SW 1271 (cell line): ENCODE measurements at places on chromosomes 11 and 22.

DNA sequence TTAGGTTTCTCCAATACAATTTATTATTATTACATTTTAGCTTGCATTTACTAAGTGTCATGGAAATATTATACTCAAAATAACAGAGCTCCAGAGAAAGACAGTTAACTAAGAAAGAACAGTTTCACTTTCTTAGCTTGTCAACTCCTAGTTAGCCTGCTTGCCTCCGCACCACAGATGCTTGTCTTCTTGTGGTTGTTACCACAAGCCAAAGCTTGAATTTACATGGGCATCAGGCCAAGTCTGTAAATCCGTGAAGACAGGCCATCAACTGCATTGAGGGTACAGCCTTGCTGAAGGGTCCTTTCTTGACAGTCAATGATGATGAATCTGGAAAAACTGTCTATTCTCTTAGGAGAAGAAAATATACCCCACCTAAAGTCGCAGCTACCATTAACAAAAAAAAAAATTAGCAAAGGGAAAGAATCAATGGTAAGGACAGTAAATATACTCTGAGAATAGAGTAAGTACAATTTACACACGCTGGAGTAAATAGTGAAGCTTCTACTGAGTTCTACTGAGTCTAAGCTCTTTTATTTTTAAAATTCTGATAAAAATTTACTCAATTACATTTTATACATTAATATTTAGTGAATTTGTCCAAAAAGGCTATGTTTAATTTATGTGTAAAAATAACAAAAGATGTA, 15.6 kb upstream of the DENND5A start:
- no peak for DNase-seq

DNA sequence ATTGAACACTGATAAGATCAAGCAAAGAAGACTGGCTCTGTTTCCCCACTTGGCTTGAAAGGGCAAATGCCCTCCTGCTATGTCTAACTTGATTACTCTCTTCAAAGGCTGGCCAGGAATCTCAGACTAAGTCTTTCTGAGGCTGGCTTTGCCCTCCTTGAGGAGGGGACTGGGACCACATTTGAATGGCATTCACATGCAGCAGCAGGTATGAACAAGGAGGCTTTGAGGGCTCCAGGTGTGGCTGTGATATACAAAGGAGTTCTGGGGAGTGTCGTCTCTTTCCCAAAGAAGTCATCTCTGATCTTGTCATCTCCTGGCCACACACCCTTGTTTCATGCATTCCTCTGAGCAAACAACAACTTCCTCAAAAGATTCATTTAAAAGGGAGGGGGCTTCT, 130.8 kb downstream of the ARL14EP start:
- DNase-seq, result no peak

DNA sequence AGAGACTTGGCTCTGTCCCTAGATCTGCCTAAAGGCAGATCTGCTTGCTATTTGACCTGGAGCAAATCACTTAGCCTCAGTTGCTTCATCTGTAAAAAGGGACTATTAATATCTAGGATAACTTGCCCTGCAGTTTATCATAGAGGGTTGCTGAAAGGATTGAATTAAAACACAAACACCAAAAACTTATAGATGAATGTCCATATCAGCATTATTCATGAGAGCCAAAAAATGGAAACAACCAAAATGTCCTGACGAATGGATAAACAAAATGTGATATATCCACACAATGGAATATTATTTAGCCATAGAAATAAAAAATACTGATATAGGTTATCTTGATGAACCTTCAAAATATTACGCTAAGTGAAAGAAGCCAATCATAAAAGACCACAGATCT, 67.2 kb downstream of the USP35 start:
- no peak for DNase-seq

DNA sequence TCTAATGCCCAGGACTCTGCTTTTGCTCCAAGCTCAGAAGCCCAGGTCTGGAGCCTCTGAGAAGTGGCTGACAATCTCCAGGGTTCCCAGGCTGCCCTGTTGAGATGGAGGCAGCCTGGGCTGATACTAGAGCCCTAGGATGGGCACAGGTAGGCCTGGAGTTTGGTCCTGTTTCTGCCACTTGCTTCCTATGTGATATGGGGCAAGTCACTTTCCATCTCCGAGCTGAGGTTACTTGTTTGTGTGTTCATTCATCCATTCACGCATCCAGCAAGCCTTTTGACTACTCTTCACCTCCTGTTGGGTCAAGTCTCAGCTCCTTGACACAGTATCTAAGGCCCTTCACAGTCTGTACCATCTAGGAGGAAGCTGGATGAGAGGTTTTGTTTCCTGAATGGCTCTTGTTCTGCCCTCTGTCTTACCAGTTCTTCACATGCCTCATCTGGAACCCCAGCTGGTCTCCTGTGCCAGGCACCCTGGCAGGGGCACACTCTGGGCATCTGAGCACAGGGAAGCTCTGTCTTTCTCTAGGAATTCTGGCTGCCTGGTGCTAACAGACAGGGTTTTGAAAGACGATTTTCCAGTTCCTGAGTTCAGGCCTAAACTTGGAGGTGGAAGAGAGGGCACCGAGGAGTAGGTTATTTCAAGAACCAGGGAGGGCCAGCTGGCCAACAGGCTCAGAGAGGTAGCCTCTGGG, 53.2 kb upstream of the AMPD3 start:
- no peak for DNase-seq

DNA sequence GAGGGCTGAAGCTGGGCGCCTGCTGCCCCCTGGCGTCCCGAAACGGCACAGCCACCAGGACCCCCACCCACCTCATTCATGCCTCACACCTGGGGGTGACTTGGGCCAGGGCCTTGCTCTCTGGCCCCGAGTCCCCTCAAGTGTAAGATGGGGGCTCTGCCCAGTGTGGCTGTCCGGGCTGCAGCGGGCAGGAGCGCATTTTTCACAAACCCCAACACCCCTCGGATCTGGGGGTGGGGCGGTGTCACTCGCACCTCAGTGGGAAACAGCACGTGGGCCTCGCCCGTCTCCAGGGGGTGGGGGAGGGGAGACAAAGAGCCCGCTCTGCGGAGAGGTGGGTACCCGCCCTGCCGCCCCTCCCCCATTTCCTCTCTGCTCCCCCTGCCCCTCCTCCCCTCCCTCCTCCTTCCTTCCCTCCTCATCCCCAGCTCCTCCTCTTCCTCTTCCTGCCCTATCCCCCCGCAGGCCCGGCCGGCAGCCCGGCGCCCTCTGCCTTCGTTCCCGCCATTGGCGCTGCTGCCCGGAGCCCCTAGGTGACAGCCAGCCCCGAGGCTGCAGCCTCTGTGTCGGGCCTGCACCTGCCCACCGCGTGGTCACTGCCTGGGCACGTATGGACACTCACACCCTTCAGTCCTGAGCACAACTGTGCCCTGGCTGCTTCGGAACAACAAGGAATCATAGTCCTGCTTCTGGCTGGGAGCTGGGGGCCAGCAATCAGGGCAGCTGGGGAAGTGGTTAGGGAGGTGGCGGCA, 6.8 kb upstream of the CDKN1C start:
- peak; percentile 54 for DNase-seq

DNA sequence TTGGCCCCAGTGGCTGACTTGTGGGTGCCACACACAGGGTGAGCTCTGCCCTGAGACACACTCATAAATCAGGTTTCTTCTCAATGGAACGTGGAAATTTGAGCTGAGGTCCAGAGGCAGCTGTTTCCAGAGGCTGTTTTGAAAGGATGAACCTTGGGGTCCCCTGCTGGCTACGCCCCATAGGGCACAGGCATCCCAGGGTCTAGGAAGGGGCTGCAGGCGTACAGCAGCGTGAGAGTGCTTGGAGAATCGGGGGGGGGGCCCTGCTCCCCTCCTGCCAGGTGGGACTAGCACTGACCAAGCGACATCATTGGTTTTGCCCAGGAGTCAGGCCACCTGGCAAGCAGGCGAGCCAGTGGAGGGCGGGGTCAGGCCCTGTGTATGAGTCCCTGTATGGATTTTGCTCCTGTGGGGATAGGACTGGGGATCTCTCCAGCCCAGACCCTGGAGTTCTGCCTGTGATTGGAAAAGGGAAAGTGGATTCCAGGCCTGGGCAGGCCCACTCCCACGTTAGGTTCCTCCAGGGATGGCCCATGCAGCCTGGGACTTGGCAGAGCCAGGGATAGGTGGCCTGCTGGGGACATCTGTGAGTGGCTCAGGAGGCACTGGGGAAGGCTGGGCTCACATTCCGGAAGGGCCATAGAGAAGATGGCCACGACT, 61.0 kb downstream of the FBXO7 start:
- DNase-seq, result no peak

DNA sequence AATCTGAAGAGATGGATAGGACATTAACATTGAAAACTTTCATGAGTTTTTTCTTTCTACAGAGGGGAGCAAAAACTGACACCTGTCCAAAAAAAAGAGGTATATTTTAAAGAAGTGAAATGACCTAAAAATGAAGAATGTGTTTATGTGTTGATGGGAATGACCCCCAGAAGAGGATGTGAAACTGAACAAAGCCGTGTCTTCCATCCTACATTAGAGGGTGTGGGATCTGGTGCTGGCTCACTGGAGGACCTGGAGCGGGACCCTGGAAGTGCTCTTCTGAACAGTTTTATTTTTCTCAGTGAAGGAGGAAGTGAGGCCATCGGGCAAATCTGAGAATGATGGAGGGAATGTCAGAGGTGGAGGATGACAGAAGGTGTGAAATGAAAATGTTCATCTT, 470.1 kb downstream of the NTM start:
- no peak for DNase-seq

DNA sequence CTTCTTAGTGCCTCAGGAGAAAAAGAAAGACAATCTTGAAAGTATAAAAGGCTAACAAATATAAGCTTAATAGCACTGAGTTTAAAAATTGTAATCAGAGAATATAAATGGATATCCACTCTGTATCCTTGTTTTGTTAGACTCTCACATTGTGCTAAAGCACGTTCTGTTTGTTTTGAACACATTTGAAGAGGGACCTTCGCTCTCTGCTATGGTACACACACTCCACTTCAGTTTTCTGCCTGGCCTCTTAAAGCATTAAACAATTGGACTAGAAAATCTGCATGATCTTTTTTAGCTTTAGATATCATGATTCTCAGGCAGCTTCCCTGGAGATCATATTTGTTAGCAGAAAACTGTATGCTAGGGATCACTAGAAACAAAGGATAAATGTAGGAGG, 40.3 kb upstream of the PGR start:
- no peak for DNase-seq

- no peak for DNase-seq
Measured at GRCh38 chr11:26618441-26618840, 46.4 kb upstream of the MUC15 start.

DNA sequence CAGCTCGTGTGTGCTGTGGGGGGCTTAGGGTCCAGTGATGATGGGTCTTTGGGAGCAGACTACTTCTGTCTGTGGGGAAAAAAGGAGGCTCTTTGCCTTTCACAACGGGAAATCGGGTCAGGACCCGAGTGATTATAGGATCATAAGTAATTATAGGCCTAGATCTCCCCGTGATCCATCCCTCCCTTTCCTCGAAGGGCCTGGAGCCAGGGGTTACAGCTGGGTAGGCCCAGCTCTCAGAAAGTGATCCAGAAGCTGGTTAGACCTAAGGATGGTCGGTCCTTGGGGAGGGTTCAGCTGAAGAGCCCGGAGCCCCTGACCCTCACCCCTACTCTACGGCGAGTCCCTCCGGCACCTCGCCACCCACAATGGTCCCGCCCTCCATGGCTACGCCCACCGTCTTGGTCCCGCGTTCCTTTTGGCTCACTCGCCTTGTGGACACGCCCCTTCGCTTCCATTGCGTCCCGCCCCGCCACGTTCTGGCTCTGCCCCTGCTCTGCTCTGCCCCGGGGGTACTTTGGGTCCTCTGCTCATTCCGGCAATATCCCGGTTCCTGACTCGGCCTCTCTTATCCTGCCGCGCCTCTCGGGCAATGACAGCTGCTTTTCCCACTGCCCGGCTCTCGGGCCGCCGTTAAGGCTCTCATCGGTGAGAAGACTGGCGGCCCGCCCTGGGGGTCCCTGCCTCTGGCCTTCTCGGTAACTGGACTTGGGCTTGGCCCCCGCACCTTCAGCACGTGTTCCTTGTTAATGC, 5.0 kb downstream of the IGSF22 start:
- peak; percentile 54 for DNase-seq

GRCh38 chr11:12592283-12592682, 81.9 kb upstream of the TEAD1 start:
- DNase-seq, result no peak

DNA sequence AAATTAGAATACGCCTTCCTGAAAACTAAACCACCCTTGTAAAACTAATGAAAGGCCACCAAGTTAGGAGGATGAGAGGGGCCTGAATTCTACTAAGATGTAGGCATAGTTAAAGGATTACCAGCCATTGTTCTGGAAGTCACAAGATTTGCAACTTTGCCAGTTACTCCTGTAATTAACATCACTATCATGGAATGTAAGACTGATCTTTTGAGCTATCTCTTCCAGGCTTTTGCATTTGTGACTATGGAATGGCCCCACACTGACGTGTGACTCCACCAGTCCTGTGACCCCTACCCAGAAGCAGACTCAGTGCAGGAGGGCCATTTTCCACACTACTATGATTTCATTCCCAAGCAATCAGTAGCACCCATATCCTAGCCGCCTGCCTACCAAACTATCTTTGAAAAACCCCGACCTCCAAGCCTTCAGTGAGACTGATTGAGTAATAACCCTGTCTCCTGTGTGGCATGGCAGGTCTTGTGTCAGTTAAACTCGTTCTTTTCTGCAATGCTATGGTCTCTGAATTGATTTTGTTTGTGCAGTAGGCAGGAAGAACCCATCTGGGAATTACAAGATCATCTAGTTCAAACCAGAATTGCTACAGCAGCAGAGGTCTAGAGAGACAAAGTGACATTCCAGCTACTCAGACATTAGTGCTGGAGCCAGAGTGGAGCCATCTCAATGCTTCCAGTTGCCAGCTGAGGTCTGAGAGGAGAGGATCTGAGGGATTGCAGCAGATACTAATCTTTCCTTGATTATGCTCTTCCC, 1.9 kb upstream of the CTSF start:
- DNase-seq, result no peak

- DNase-seq, result no peak
Measured at GRCh38 chr11:45141171-45141570, 5.3 kb upstream of the PRDM11 start.

- no peak for DNase-seq
Measured at GRCh38 chr11:115872416-115872815, 368.2 kb upstream of the CADM1 start.
